ENCODE measurements at places on chromosomes 12 and 14. TPM values are rescaled to one million over a fixed set of nuclear protein-coding genes. Genes with fewer than 3 reads are reported as not detected.
A peak's percentile ranks its signal among the peaks of the same experiment; 100 is the strongest.

Gene SELPLG
- 2.8 TPM for polyA plus RNA-seq

Gene LTBP2
- 2.6 TPM for polyA plus RNA-seq

Gene CLEC9A
- polyA plus RNA-seq: 0.25 TPM

Gene C12orf60
- polyA plus RNA-seq: 4.7 TPM

Gene C12orf42
- not detected for polyA plus RNA-seq

Gene ASCL1
- polyA plus RNA-seq: 0.14 TPM

Gene WNT5B
- 5.2 TPM for polyA plus RNA-seq

Gene OSBPL8
- polyA plus RNA-seq: 66.3 TPM

Gene CD4
- 29.3 TPM for polyA plus RNA-seq

DNA sequence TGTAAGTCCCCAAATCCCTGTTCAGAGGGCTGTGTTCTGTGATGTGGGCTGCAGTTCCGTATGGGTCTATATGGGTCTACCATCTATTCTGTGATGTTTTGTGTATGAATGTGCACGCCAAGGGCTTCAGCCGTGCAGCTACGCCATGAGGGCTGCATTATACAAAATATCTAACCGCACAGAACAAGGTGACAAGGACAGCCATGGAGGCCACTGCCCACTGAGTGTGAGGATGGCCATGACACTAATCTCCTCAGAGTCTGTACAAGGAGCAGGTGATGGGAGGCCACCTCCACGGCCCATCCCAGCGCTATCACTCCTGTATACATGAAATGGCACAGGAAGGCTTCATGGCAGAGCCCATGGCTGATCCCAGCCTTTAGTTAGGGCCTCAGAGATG, 102.0 kb downstream of the DICER1 start:
- DNase-seq: no peak

- no peak for DNase-seq
These were observed 7.1 kb downstream of the SETD1B start for GRCh38 chr12:121810833-121811433.

DNA sequence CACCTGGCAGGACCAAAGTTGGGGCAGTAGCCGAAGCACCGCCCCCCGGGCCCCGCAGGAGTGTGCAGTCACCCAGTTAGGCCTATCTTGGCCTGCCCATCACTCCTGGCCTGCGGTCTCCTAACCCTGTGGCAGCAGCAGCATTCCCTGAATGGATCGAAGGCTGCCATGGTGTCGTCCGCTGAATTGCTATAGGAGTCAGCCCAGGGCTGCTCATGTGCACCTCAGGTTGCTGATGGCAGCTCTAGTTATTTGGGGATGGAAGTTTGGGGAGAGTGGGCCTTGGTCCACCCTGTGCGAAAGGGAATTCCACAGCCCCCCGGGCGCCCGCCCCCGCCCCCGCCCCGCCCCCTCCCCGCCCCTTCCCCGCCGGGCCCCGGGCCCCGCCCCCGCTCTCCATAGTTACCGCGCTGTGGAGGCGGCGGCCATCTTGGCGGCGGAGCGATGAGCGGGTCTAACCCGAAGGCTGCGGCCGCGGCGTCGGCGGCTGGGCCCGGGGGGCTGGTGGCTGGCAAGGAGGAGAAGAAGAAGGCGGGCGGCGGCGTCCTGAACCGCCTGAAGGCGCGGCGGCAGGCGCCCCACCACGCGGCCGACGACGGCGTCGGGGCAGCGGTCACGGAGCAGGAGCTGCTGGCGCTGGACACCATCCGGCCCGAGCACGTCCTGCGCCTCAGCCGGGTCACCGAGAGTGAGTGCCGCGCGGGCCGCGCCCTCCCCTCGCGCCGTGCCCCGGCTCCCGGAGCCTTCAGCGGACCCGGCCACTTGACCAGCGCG, at the start of gene UNC119B:
Gene UNC119B, plus strand, starts transcription at position 428 of the 774 bp plus-strand sequence. Its CDS starts 17 bp downstream, at position 445.
- no peak for DNase-seq

DNA sequence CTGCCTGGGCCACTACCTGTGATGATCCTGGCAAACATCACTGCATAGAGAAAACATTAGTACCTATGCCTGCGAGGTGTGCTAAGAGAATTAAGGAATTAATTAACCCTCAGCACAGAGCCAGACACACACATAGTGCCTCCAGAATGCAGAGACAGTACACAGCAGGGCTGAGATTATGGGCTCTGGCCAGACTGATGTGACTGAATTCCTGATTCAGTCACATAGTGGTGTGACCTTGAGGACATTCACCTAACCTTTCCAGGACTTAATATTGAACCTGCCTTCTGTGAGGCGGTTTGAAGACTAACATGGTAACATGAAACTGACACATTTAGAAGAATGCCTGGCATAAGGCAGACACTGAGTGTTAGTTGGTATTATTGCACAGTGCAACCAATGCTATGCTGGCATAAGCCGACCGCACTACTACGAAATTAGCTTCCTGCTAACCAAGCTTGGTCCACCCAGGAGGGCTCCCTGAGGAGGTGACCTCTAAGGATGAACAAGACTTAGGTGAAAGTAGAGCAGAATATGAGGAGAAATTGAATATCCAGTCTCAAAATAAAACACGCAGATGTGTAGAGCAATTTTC, 32.0 kb upstream of the SELPLG start:
- no peak for DNase-seq

DNA sequence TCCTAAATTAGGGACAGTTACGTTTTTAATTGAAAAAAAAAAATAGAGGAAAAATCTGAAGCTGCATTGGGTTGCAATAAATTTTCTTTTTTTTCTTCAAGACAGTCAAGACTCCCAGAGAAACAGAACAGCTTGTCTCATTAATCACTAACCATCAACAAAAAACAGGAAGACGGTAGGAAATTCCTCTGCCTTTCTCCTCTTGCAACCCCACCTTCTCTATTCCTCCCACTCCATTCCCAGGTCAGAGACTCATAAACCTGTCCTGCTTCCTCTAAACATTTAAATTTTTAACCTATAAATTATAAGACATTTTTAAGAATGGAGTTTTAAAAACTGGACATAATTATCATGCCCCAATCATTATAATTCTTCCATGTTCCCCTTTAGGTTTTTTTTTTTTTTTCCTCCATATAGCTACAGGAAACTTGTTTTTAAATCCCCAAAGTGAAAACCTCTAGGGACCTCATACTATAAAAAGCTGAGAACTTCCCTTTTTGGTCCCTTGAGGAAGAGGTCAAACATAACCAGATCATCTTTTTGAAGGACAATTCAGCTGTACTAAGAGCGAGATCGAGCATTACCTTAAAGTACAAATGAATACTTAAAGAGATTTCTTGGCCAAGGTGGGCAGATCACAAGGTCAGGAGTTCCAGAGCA, 36.0 kb downstream of the CPM start:
- peak; percentile 14 for DNase-seq

DNA sequence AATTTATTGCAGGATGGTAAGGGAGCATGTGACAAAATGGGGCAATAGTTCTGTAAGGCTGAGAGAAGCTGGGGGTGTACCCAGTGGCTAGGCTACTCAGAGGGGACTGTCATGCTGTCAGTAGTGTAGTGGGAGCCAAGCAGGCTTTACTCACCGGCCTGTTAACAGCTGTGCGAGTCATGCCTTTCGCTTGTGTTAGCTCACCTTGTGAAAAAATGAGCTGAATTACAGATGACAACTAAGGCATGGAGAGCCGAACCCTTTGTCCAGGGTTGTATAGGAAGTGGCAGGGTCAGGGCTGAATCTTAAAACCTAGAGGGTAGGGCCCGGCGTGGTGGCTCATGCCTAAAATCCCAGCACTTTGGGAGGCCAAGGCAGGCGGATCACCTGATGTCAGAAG, 37.9 kb downstream of the SH2B3 start:
- no peak for DNase-seq

- DNase-seq: peak; percentile 65
These were observed at the start of gene FLRT2 for GRCh38 chr14:85529803-85530574. TSS of gene FLRT2 (plus strand) at chr14:85530144. CDS start at chr14:85621515, 91,371 bp downstream.

DNA sequence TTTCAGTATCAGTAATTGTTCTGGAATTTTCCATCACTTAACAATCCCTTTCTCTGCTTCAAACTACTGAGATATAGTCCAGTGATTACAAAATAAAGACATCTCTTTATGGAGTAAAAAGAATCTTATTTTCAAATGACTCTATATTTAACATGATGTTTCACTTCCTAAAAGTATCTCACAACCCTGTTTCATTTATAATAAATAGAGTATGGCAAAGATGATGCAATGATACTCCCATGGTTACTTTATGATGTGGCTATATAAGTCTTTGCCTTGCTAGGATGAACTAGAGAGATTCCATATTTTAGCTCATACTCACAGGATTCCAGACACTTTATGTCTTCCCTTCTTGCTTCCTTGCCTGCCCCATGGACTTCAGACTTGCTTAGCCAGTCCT, 953.5 kb upstream of the MDGA2 start:
- no peak for DNase-seq

- DNase-seq: no peak
These were observed 50.2 kb upstream of the FZD10 start for GRCh38 chr12:130111965-130112496.

- no peak for DNase-seq
These were observed 38.2 kb upstream of the TMX1 start for GRCh38 chr14:51201890-51202289.

DNA sequence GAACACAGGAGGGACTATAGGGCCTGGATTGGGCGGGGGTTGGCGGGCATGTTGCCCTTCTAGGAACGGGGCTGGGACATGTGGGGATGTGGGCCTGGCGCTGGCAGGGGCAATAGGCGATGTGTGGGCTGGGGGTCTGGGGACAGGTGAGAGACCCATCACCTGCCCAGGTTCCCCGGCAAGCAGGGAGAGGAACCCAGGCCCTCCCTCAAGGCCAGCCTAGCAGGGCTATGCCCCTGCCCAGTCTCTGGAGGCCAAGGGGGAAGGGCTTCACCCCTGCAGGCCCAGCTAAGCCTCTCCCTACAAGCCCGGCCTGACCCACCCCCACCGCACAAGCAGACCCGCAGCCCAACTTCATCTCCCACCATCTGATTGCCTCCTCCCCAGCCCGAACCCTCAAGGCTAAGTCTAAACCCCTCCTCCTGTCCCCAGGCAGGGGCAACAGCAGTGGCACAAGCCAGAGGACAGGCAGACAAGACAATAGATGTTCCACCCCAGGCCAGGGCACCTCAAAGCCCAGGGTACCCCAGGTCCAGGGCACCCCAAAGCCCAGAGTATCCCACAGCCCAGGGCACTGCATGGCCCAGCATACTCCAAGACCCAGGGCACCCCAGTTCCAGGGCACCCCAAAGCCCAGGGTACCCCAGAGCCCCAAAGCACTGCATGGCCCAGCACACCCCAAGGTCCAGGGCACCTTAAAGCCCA, 6.5 kb downstream of the JAG2 start:
- no peak for DNase-seq

DNA sequence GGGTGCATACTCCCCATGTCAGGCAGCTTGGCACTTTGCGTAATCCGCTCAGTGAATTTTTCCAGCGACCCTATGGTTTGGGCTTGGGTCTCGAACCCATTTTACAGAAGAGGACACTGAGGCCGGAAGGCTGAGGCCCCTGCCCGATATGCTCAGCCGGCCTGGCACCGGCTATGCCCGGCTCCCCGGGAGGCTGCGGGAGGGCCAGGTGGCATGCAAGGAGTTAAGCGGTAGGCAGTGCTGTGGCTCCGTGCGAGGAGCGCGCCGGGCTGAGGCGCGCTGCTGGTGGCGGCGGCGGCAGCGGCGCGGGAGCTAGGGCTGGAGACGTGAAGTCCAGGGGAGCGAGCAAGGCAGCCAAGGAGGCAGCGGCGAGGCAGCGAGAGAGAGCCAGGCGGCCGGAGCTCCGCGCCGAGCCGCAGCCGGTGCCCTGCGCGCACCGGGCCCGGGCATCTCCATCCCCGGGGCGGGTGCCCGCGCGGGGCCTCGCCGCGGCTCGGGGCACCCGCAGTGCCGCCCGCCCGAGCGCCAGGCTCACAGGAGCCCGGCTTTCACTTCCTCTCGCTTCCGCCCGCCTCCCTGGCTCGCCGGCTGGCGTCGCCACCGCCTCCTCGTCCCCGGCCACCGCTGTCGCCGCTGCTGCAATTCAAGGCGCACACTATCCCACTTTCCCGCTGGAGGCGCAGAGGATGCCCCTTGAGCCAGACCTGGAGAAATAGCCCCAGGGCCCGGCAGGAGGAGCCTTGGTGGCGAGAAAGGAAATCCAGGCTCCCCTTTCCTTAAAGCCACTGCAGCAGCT, at the start of gene WSCD2:
Gene WSCD2, plus strand, starts transcription at position 272 of the 796 bp plus-strand sequence. CDS start 66,545 bp downstream, outside the sequence.
- peak; percentile 58 for DNase-seq

GRCh38 chr12:86613311-86613710, 357.1 kb upstream of the MGAT4C start:
- DNase-seq: no peak

DNA sequence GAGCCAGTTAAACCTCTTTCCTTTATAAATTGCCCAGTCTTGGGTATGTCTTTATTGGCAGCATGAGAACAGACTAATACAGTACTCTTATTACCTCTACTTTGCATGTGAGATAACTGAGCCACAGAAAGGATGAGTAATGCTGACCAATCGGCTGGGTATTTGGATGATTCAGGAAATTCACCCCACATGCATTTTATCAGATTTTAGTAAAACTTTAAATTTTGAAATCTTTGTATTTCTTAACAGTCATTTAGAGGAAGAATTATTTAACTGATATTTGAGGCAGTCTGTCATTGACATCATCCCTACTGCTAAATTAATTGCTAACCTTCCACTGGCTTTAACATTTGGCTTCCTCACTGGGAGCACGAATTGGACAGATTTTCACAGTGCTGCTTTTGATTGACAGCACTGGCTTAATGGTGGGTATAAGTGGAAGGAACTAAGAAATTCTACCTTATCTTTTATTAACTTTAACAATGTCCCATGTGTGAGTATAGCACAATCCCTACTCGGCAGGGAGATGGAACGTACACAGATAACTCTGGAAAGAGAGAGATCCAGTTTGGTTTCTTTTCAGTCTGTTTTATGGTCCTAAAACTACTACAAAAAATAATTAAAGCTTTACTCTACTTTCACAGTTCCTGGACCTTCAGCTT, 261.0 kb downstream of the DACT1 start:
- no peak for DNase-seq

DNA sequence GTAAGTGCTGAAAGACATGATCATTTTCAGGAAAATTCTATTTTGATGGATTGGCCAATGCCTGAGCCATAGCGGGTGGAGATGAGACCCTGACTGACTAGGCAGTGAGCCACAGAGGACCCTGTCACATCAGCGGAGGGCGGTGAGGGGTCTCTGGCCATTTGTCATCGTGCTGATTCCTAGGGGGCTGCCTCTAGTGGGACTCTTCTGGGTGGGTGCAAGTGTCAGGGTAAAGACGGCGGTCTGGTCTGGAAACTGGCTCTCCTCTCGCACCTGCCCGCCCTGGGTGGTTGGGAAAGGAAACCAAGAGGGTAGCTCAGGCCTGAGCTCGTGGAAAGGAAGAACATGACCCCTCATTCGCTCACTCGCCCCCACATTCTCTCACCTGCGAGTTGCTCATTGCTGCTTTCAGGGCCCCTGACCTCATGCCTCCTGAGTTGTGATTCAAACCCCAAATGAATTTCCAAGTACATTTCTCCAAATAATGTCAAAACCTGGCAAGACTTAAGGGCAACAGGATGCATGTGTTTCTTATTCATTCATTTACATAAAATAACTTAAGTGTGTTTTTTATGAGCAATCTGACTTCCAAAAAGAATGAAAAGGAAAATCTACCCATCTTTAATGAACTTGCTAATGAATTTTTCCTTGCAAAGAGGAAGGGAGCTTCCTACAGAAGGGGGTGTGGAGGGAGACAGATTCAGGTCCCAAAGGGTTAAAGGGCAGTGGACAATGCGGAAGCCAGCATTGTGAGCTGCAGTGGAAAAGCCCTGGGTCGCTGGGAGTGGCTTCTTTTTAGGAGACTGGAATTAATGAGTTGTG, 12.8 kb downstream of the MEG3 start:
- no peak for DNase-seq
